Stimulated activated CD4-positive, alpha-beta T cell treated with anti-CD3 and anti-CD28 coated beads, Interleukin-15, amount 100 ng/mL, for 1 hour (primary cell): ENCODE measurements at places on chromosomes 13 and 19.

DNA sequence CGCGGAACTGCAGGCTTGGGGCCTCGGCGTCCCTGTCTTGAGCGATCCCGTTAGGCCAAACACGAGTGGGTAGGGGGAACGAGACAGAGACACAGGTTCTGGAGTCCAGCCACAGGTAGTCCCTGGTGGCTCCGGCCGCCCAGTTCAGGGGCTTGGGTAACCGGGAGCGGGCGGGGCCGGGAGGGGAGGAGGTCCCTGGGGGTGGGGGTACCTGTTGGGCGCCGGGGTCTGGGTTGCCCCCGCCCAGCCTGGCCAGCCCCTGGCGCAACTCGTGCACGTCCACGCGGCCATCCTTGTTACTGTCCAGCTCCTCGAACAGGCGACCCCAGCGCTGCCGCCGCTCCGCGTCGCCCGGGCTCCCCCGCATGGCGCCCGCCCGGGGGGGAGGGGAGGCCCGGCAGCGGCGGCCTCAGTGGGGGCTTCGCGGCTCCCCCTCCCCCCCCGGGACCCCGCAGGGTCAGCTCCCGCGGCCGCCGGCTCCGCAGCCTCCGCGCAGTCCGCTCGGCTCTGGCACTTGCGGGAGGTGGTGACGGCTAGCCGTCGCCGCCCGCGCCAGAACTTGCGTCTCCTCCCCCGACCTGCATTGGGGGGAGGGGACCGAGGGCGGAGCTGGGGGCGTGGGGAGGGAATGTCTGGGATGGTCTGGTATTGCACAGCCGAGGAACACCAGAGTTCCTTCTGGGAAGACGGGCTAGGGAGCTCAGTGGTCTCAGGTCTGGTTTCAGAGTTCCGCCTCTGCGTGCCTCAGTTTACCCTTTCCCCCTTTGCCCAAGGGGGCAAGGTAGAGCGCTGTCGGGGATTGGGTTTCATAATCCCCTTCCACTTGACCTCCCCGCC, at the start of gene SLC25A23:
Gene SLC25A23 (minus strand): TSS at position 531 of the 837 bp plus-strand sequence. CDS start 164 bp downstream, at position 367.
- DNase-seq: peak; percentile 48

DNA sequence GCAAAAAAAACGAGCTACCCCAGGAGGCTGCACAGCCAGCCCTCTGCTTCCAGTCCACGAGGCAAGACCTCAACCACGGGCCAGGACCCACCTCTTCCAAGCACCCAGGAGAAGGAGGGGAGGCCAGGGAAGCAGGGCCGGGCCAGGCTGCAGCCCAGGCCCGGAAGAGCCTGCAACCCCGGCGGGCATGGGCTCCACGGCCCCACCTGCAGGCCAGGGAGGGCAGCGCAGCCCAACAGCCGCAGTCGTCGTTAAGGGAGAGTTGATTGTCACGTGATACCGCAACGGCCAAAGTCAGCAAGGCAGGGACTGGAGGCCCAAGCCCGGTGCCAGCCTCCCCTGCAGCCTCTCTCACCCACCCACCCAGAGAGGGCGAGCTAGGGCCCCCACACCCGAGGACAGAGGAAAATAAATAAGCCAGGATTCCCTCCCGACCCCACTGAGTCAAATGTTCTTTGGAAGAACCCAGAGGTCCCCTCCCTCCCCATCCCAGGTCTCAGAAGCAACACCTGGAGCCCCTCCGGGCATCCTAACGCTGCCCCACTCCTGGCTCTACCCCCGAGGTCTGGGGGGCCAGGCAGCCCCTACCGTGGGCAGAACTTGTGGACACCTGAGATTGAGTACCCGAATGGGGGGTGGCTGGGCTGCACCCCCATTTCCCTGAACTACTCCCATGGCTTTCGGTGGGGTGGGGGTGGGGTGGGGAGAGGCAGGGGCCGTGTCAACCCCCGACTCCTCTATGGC, 5.2 kb upstream of the REXO1 start:
- DNase-seq: peak; percentile 65

GRCh38 chr19:10317857-10318462, 2.1 kb upstream of the FDX2 start:
- no peak for DNase-seq

DNA sequence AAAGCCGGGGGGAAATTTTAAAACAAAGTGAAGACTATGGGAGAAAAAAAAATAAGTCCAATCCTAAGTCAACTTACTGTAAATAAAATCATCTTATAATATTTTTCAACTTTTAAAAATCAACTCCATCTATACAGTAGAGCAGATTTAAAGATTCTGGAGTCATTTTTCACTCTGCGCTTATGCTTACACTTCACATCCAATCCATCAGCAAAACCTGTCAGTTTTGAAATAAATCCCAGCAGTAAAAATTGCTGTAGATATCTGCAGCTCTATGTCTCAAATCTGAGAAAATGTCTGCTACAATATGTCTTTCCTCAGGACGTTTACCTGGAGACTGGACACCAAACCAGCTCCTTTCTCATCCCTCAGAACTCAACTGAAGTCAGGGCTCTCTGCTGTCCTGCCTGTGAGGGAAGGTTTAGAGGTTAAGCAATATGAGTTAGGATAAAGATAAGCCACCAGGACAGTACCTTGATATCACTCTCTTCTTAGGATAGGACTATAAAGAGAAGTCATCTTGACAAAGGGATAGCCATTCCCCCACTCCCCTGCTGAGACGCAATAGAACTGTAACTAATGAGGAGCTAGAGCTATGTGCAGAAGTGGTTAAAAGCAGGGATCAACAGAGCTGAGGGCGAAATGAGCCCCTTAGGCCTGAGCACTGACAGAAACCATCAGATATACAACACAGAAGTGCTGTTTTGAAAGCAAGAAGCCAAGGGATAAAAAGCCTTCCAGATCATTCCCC, 254.7 kb upstream of the KLHL1 start:
- no peak for DNase-seq

GRCh38 chr13:79160818-79161217, 245.2 kb downstream of the RBM26 start:
- no peak for DNase-seq

DNA sequence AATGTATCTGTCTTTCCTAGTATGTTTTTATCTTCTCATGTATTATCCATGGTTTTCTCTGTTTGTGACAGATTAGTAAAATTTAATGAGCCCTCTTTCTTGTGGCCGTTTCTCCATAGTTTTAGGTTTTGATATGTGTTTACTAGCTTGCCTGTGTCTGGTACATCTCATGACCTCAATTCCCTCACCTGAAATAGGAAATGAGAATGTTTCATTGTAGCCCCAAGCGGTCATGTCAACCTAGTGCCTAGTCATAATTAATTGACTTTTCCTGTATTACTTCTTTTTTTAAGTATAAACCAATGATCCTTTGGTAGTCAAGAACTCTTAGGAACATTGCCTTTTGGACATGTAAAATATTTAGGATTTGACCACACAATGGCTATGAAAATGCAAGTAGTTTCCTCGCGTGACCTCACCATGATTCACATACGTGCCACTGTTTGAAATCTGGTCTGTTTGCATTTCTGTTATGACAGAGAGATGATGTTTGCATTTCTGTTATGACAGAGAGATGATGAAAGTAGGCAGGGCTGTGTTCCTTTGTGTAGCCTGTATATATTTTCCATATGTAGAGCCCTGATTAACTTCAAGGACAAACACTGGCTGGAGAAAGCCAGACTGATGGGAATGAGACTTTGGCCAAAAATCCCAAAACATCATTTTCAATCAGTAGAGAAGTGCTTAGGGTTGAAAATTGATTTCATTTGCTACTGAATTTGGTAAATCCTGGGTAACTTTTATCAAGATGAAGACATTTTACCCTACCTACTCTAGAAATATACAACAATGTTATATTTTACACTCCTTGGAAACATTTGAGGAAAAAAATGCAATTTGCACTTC, 104.8 kb downstream of the TNFRSF19 start:
- no peak for DNase-seq

DNA sequence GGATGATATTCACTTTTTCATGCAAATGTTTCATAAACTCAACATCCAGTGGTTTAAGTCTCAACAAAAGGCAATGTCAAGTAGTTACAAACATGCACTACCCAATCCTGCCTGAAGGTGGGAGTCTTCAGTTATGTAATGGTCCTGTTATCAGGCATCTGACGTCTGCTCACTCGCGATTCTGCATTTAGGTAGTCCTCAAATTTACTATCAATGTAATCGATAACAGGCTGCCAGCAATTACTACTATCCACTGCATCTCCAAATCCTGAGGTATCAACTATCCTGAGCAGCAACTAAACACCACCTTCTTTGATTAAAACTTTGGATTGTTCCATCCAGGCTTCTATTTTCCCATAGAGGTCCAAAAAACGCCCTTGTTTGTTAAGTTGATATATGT, 51.2 kb downstream of the NLRP12 start:
- no peak for DNase-seq

- DNase-seq: no peak
These were observed 686.5 kb upstream of the PCDH9 start for GRCh38 chr13:67916650-67917049.

DNA sequence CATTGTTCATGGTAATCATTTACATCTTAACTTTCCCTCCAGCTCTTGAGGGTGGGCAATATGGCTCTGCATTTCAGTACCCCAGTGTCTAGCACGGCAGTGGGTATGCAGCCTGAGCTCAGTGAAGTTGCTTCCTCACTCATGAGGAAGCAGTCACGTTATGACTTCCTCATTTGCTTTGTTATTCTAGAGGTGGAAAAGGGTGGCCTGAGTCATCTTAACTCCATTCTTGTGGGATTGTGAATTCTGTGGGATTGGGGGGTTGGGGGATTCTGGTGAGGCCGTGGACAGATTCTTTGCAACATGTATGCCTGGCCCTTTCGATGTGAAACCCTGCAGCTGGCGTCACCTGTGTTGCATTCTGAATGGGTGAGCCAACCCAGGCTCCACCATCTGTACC, 406.7 kb upstream of the ZNF507 start:
- DNase-seq: no peak

DNA sequence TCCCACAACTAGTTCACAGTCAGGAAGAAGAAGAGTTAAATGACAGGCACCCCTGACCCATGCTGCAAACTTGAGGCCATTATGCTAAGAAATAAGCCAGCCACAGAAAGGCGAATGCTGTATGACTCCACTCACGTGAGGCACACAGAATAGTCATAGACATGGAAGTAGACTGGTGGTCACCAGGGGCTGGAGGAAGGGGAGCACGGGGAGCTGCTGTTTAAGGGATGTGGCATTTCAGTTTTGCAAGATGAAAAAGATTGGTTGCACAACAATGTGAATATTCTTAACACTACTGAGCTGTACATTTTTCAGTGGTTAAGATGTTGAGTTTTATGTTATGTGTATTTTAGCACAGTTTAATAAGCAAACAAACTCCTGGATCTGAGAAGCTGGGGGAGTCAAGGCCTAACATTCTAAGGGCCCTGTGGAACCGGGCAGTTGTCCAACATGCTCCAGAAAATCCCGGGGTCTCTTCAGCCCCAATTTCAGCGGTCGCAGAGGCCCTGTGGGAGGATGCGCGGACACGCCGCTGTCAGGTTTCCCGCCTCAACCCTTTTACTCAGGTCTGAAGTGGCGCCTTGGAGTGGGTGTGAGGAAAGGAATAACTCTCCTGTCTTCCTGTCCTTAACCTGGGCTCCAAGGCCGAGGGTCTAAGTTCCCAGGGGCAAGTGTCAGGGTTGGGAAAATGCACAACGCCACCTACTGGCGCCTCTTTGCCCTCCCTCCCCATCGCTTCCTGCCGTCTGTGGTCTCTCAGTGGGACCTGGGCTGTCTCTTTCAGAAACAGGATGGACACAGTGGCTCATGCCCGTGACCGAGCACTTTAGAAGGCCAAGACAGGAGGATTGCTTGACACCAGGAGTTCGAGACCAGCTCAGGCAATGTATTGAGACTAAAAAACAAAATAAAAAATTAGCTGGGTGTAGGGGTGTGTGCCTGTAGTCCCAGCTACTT, 4.4 kb upstream of the TMEM272 start:
- DNase-seq: no peak
